ENCODE measurements at places on chromosomes 5 and 9.

- DNase-seq = no peak
These were observed 43.2 kb downstream of the DAB2IP start for GRCh38 chr9:121694600-121694999.

DNA sequence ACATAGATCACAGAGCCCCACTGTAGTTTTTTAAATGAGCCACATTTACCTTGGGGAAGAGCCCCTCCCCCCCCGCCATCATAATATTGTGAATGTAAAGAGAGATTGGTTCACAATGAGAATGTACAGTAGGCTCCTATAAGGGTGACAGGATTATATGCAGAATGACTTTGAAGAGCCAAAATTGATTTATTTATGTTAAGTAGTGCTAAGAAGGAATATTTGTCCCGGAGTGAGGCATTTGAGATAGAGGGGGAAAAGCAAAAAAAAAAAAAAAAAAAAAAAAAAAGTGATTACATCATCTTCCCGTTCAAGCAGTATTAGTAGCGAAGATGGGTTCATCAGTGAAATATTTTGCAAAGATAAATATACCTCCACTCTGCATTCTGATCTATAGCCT, 73.9 kb downstream of the PIK3R1 start:
- DNase-seq = no peak

DNA sequence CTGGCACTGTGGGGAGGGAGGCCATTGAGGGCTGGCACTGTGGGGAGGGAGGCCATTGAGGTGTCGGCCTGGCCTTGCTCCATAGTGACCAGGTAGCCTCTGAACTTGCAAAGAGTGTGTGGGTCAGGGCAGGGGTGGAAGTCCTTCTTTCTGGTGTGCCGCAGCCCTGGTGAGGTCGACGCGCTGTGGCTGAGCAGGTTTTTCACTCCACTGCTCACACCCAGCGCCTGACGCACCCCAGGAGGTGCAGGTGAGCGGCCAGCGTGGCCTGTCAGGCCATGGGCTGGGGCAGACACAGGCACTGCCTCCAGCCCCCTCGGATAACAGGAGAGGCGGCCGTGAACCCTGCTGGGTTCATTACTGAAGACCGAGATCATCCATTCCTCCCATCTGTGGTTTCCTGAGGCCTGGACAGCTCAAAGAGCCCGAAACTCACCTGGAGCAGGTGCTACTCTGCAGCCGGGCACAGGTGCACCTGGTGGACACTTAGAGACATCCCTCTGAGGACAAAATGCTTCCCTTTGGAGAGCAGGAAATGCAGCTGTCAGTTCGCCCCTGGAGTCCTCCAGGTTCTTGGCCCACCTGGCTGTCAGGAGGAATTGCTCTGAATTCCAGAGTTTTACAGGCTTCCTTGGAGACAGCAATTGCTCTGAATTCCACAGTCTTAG, 32.4 kb downstream of the LHX3 start:
- DNase-seq = no peak

- no peak for DNase-seq
These were observed 44.1 kb upstream of the STXBP1 start for GRCh38 chr9:127567730-127568617.

DNA sequence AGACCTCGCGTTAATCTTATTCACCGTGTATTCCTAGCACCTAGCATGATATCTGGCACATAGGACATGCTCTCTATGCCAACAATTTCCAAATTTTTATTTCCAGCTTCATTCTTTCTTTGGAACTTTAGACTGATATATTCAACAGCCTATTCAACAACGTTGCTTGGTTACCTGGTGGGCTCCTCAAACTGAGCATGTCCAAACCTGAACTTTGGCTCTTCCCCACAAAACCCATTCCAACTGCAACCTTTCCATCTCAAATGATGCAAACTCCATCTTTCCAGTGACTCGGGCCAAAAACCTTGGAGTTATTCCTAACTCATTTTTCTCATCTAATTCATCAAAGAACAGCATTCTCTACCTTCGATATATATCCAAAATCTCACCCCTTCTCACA, 525.2 kb downstream of the AGTPBP1 start:
- DNase-seq = no peak

GRCh38 chr5:78295035-78295961, 800 bp upstream of the AP3B1 start:
- DNase-seq = peak; percentile 78

DNA sequence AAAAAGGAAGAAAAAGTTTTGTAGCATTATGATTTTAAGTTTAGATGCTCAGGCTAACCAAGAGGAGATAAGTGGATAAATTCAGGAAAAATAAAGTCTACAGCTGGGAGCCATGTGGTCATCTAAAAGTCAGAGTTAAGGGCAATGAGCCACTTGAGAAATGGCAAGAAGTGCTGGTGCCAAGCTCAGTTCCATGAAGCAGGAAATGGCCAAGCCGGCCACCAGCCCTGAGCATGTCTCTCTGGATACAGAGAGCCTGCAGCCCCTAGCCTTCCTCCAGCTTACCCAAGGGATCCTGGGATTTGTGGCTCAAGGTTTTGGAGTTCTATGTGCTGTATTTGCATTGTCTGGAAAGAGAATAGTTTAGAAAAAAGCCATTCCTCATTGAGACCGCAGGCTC, 12.2 kb upstream of the S1PR3 start:
- DNase-seq = no peak

GRCh38 chr5:120550358-120550757, 86.3 kb downstream of the PRR16 start:
- no peak for DNase-seq

- no peak for DNase-seq
These were observed 104.2 kb upstream of the IER5L start for GRCh38 chr9:129282272-129282671.

DNA sequence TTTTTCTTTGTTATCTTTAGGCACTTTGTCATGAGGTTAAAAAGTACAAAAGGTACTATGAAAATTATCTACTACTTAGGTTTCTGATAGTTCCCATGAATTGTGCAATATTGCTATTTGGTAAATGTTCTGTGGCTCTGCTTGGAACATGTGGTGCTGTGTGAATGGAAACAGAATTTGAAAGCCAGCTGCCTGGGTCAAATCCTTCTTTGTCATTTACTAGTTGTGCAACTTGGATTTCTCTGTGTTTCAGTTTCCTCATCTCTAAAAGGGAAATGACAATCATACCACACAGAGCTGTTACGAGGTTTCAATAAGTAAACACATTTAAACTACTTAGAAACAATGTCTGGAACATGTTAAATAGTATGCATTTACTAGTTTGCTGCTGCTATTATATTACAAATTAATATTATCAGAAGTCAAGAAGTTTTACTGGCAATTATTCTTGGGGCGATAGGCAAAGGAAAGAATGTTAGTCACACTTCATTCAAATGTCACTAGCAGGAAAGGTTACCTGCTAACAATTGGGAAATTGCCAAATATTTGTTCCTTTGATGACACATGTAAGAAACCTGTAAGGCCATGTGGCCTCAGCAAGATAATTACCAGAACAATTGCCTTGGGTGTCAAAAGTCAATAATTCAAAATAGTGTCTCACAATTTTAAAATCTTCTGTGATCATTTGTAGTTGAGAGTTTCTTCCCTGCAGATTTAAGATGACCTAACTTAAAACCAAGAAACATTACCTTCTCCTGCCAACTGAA, 184.8 kb downstream of the KIAA0825 start:
- no peak for DNase-seq

DNA sequence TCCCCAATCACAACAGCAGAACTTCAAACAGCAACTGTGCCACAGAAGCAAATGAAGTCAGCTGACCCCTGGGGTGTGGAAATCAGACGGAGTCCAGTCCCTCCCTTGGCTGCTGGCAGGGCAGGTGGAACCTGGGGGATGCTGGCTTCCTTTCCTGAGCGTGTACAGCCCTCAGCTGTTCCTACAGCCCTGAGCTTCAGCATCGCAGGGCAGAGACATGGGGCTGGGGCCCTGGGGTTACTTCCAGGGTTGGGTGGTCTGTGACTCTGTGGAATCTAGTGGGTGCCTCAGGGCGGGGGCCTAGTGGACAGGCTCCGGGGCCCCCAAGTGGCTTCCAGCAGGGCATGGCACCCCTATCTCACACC, 7.3 kb upstream of the RXRA start:
- DNase-seq = peak; percentile 33

DNA sequence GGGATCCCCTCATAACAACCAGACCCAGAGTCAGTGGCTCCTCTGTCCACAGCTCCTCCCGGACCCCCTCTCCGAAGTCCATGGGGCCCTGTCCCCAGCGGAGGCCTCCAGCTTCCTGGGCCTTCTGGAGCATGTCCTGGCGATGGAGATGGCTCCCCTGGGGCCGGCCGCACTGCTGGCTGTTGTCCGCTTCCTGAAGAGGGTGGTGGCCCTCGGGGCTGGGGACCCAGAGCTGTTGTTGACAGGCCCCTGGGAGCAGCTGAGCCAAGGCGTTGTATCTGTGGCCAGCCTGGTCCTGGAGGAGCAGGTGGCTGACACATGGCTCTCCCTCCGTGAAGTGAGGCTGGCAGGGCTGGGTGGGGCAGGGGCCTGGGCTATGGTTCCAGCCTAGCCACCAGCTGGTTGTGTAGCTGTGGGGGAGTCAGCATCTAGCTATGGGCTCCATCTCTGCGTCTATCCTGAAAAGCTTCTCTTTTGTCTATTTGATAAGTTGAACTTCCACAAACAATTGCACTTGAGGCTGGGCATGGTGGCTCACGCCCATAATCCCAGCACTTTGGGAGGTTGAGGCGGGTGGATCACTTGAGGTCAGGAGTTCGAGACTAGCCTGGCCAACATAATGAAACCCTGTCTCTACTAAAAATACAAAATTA, 4.7 kb downstream of the ADGRD2 start:
- peak; percentile 73 for DNase-seq

DNA sequence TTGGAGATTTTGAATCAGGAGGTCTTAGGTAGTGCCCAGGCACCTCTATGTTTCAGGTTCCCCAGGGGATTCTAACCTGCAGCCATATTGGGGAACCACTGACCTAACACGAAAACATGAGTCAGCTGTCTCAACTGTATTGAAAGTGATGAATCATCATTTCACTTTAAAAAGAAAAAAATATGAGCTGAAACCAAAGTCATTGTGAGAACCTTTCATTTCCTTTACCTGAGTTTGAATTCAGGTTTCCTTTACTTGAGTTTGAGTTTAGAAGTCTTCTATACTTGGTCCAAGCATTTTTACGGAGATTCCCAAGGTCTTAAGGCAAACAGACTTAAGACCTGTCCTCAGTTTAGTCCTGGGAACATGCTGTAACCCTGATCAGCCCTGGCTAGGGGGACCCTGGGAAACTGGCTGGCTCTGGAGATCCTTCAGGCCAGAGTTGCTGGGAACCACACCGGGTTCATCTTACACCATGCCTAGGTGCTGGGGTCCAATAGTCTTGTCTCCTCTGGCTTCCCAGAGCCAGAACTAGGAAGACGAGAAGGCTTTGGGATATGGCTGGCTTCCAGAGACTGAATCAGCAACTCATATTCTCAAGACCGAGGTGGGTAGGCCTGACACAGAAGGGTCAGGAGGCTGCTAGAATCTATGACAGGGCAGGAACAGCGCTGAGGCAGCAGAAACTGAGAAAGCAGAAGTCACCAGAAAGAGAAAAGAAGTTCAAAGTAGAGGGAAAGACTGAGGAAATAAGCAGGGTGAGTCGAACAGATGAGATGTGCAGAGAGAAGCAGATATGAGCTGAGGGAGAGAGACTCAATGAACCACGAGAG, 16.4 kb upstream of the PDCD1LG2 start:
- DNase-seq = no peak

GRCh38 chr9:90508940-90509339, 133.7 kb downstream of the DIRAS2 start:
- no peak for DNase-seq

DNA sequence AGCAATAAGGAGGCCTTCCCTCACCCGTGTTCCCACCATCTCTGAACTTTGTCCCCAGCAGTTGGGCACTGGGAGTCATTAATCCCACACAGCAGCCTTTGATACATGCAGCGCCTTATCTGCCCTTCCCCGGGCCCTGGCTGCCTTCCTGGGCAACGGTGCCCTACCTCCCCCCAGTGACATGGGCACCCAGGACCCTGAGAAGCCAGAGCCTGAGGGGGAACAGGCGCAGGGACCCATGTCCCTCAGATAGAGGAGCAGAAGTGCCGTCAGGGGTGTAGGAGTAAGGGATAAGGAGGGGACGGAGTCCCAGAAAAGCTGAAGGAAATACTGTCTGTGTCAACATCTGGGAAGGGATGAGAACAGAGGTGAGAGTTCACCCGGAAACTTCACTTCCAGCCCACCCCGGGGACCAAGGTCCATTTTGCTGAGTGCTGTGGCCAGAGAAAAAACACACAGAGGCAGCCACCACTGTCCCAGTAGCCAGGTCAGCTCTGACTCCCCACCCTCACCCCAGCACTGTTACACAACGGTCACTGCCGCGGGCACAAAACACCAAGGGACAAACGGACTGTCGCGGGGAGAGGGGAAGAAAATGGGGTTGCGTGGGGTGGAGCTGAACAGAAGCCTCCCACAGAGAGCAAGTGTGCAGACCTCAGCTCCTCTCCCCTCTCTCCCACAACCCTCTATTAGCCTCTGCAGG, 3.8 kb downstream of the PCDH1 start:
- DNase-seq = no peak

DNA sequence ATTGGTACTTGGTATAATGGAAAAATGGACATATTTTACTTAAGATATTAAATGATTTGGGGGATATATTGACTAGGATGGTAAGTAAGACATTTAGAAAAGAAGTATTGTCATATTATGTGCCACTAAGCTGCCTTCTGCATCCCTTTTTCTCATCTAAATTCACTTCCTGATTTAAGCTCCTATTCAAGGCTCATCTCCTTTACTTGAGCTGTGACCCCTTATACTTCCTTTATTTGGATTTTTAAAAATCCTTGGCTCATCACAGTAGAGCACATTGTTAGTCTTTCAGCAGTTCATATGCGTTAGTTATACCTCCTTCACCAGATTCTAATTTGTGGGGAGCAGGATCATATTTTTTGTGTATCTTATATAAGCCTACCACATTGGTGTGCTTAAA, 6.6 kb downstream of the COMMD10 start:
- no peak for DNase-seq

GRCh38 chr5:142994218-142994617, 224.0 kb downstream of the ARHGAP26 start:
- DNase-seq = no peak

- no peak for DNase-seq
These were observed 18.1 kb upstream of the BOD1 start for GRCh38 chr5:173634465-173634983.

DNA sequence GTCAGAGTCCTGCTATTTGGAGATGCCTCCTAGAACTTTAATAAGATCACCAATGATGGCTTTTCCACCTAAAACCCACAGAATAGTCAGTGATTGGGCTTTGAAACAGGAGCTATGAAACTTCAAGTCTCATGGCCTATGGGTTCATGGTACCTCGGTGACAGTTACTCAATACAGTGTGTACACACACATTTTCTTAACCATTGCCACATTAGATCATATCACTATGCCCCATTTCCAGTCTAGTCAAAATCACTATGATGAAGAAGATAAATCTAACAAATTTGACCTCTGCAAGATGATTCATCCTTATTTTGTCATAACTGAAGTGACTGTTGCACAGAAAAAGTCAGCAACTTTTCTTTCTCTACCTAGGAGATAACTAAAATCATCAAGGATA, 86.8 kb upstream of the OR13F1 start:
- DNase-seq = no peak
